Epithelial cell of prostate (primary cell): ENCODE measurements at places on chromosomes 6 and 20.

DNA sequence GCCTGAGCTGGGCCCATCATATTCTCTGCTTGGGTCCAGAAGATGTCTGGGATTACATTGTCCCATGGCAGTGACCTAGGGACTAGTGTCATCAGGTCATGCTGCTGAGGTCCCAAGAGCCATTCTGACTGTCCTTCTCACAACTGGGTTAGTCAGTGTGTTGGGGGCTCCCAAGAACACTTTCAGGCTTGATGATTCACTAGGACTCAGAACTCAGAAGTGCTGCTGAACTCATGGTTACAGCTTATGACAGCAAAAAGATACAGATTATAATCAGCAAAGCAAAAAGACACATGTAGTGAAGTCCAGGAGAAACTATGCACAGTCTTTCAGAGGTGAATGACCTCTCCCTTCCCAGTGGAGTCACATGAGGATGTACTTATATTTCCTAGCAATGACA, 107.8 kb downstream of the SYNE1 start:
- DNase-seq = no peak

DNA sequence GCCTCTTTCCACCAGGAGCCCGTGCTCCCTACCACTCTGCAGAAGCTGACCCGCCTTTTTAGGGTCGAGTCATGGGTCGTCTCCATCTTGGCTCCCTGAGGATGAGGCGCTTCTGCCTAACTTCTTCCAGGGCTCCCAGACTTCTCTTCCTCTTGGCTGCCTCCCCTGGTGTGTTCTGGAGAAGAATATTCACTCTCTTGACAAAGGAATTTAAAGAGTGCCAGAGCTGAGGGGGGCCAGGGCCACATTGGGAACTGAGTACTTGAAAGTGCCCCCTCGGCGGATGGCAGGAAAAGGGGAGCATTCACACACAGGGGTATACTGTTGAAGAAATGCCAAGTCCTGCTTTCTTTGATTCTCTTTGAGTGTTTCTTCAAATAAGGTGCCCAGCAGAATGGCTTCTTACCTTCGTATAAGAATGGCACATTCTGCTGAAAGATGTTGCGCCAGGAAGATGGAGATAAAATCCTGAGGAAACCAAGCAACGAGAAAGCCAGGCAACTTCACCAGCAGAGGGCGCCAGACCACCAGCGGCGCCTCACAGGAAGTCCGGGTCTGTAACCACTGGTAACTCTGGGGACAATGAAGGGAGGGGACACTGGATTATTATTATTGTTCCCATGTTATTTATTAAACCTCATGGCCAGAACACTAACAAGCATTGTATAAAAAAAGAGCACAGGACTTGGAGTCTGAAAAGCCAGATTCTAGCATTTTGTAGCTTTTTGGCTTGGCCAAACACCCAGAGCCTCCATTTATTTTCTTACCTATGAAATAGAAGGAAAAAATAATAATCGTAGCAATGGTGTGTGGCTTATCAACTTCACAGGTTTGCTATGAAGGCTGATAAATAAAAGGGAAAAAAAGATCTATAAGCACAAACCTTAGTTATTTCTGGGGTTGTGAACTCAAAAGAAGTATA, 176.7 kb downstream of the HACE1 start:
- no peak for DNase-seq

DNA sequence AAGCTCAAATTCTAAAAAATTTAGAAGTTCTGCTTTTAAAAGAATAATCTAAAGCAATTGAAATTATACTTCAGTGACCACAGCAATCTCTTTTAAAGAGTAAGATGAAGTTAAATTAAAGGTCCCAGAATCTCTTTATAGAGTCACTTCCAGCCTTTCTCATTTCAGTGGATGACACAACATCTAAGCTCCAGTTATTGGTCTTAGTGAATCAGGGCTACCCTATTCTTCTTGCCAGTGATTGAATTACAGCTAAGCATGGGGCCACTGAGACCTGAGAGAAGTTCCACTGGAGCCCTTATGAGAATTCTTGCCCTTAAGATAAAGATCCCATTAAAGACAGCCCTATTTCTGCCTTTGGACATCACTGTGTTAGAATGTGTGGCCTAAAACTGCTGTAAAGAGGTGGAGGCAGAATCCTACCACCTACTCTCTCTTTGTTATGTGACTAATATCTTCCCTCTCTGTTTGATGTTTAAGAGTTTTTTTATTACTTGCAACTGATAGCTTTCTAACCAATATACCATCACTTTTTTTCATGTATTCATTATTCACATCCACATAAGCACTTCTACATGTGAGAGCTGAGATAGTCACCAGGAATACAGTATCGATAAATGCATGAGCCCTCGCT, 128.6 kb downstream of the UNC5CL start:
- no peak for DNase-seq

- no peak for DNase-seq
Observed at GRCh38 chr6:56851541-56852259, 103.2 kb upstream of the BEND6 start.

DNA sequence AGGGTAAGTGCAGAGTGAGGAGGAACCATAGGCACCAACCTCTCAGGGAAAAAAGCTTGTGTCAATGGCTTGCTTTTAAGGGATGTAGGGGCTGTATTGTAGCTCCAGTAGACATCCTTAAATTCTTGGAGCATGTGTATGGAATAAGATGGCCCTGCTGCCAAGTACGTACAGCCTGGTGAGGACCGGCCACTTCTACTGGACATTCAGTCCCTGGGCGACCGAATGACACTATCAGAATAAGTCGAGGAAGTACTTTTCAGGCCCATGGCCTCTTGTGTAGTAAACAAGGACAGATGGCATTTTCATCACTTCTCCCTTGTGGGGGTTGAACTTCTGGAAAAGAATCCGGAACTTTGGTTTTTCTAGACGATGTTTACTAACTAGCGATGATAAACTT, 32.8 kb downstream of the GFRA4 start:
- DNase-seq = no peak

- no peak for DNase-seq
Observed at GRCh38 chr6:86682297-86682696, 255.0 kb upstream of the HTR1E start.

DNA sequence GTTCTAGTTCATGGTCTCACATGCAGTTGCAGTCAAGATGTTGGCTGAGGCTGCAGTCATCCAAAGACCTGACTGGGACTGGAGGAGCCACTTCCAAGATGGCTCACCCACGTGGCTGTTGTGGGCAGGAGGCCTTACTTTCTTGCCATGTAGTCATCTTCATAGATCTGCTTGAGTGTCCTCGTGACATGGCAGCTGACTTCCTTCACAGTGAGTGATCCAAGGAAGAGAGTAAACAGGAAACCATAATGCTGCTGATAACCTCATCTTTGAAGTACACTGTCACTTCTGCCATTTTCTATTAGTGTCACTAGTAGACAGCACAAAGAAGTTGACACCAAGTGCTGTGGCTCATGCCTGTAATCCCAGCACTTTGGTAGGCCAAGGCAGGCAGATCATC, 40.1 kb upstream of the AKIRIN2 start:
- DNase-seq = no peak

- peak; percentile 75 for DNase-seq
Observed at GRCh38 chr6:80541181-80541580, 434.7 kb downstream of the BCKDHB start.

DNA sequence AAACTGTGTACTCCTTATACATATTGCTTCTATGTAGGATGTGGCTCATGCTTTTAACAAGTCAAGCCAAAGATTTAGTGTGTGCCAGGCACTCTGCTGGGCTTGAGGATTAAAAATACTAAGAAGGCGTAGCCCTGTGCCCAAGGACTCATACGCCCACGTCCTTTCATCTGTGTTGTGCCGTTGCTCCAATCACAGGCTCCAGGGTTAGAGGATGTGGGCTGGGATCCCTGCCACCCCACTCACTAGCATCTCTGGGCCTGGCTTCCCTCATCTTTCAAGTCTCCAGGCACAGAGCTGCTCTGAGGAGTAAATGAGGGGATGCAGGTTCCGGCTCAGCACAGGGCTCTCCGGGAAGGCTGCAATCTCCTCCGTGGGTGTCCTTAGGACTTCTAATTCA, 214.2 kb downstream of the SYNDIG1 start:
- no peak for DNase-seq

GRCh38 chr6:84749181-84749580, 15.2 kb downstream of the TBX18 start:
- DNase-seq = no peak

- peak; percentile 5 for DNase-seq
Observed at GRCh38 chr6:17086469-17086868, 15.4 kb upstream of the STMND1 start.

DNA sequence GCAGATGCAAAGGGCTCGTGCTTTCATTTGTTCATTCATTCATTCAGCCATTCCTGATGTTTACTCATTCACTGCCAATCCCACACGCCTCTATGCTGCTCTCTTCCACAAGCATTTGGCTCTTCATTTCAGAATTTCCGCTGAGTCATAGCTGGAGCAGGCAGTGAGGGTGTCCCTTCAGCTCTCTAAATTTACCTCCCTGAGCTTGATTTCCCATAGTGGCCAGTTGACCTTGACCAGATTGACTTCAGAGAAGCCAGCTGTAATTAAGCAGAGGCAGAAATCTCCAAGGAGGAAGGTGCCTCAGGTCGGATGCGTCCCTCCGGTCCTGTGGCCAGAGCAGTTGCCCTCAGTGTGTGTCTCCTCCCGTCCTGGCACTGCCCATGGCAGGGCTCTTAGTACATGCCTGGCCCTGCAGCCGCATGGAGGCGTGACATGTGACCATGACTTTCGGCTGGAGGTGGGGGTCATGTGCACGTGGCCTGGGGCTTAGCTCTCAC, 267.2 kb upstream of the ECI2 start:
- DNase-seq = no peak

DNA sequence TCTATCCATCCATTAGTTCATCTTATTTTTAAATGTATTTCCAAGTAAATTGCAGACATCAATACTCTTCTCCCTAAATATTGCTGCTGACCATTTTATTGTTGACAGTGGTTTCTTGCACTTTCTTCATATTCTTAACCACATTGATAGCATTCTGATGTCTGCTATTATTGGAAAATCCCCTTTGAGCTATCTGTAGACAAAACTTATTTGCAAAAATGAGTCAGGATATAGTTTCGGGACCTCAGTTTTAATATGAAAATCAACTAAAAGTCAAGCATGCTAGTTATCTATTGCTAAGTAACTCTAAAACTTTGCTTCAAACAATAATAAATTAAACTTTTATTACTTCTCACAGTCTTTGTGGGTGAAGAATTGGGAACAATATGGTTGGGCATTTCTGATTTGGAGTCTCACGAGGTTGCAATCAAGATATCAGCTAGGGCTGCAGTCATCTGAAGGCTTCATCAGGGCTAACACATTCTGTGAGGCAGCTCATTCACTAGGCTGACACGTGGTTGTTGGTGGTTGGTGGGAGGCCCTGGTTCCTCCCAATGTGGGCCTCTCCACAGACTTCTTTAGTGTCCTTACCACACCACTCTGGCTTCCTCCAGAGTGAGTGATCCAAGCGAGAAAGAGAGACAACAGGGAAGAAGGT, 32.7 kb downstream of the CD109 start:
- DNase-seq = no peak

GRCh38 chr20:5077761-5078387, 41.9 kb downstream of the PCNA start:
- no peak for DNase-seq

DNA sequence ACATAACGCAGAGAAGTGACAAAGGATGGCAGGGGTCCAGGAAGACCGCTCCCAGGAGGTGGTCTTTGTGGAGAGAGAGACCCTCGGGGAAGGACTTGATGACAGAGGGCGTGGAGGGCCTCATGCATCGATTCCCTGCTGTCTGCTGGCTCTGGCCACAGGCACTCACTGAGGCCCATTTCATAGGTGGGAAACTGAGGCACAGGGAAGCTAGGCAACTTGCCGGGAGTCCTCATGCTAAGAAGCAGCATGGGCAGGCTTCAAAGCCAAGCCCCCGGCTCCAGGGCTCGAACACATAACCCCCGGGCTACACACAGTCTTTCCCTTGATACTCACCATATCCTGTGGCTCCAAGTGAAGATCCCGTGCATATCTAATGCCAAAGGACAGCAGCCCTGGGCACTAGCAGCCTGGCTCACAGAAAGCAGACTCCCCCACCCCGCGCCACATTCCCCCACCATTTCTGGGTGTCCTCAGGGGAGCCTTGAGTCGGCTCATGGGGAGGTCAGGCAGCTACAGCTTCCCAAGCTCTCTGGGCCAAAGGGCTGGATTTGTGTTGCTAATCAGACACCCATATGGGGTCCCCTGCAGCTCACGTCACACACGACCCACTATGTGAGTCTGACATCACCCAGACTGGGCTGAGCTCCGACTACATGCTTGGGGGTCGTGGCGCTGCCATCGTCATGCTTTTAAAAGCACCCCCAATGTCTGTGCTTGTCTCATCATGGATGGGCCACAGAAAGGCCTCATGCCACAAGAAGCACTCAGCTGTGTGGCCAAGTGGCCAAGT, 130.9 kb upstream of the PMEPA1 start:
- DNase-seq = no peak

DNA sequence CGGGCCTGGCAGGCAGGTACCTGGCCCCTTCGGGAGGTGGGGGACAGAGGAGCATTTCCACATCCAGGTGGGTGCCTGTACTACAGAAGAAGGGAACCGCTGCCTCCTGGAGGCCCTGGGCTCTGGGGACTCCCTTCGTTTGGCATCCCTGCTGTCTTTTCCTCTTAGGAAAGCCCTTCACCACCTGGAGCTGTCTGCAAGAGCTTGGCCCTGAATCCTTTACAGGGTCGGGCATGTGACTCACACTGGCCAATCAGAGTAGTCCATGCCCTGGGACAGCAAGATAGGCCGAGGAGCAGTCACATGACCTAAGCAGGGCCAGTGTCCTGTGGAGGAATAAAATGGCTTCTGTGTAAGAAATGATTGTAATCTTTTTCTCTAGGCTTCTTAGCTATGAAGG, 224.9 kb downstream of the ANKRD60 start:
- no peak for DNase-seq

DNA sequence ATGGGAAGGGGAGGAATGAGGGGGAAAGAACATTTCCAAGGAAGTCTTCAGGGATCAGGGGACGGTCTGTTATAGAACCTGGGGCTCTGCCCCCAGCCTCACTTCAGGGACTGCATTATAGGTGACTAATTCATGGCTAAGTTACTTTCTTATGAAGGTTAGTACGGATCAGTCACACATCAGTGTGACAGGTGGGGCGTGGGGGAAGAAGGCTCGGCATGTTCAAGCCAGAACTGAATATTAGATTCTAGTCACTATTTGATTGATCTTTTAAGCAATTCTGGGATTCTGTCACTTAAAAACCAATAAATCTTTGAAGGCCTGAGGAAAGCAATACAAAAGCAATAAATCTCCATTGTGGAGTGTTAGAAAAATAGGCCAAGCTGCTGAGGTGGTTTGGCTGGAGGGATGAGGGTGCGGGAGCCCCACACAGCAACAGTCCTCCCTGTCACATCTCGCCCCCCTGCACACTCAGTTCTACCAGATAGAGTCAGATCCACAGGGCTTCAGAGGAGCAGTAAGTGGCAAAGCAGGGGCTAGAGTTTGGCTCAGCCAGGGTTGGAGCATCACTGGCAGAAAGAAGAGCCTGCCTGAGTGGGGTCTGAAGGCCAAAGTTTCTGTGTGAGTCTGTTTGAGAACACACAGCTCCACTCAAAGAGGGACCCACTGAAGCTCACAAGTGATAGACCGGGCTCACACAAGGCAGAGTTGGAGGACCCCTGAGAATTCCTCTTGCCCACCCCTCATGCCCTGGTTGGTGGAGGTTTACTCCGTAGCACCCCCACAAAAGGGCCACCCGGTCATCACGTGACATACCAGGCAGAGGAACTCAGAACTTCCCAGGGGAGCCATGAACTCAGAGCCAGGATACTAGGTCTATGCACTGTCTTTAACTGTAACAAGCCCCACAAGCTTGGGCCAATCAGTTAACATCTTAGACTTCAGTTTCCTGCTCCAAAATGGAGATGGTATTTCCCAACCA, 728.3 kb upstream of the CHD6 start:
- no peak for DNase-seq
